ENCODE measurements at places on chromosomes 2 and 18.

DNA sequence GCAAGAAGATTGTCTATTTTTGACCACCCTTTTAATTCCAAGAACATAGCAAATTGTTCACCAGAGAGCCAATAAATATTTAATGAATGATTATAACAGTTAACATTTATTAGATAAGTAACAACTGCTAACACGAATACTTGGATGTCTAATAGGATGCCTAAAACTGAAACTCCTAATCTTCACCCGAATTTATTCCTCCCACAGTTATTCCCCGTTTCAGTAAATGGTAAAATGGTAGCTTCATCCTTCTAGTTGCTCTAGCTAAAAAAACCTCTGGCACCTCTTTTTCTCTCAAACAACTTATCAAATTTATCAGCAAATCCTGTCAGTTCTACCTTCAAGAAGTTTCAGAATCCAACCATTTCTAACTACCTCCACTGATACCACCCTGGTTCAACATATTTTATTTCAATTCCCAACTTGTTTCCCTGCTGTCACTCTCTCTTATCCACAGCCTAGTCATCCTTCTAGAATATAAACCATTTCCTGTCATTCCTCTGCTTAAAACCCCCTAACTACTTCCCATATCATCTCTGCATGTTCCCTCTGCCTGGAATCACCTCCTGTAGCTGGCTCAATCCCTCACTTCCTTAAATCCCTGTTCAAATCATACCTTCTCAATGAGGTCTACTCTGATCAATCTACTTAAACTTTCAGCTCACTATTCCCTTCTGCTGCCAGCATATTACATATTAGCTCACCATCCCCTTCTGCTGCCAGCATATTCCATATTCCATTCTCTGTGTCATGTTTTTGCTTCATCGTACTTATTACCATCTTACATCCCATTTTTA, 93.8 kb downstream of the ROCK2 start:
- DNase-seq = no peak

DNA sequence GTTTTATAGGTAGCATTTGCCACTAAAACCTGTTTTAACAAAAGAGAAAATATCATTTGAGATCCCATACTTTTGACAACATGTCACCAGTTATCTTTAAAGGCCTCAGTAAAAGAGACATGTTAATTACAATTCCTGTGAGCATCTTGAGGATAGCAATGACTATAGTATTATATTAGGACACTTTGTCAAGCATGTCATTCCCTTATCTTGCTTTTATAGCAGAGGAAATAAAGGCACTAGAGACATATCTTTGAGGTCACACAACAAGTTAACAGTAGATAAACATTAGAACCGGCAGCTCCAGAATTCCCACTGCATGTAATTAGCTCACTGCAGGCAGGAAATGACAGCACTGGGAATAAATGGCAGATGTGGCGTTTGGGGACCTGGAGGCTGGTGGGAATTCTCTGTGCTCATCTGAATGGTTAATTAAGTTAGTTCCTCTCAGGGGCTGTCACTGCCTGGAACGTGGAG, 25.9 kb downstream of the LYPD6B start:
- no peak for DNase-seq

DNA sequence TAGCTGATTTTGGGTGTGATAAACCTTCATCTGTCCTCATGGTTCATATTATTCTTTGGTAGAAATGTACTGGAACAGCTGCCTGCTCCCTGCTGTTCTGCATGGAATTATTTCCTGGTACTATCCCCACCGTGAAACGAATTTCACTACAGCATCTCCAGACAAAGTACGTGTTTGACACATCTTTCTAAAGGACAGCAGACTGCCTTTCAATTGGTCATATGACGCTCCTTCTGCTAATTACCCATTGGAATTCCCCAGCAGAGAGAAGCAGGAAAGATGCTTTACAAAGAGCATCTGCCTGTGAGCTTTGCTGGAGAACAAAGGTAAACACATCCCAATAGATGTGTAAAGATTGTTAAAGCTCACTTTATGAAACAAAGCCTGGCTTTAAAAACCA, 4.4 kb upstream of the RFX8 start:
- no peak for DNase-seq

DNA sequence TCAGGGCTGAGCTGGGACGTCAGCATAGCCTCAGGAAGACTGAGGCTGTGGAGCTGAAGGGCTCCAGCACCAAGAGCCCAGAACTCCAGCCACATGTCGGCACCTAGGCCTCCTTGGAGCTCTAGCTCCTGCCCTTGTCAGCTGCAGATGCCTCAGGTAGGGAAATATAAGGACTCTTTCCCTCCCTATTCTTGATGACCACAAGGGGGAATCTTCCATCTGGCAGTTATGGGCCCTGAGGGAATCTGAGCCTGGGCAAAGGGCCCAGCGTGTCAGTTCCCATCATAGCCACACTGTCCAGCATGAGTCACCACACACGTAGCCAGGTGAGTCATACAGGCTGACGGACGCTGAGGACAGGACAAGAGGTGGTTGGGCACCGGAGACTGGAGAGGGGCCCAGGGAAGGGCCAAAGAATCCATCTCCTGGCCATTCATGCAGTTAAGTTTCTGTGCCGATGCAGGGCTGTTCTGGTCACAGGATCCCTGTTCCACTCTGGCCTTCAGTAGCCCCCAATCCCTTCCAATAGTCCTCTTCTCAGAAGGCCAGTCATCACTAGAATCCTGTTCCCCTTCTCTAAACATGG, 1.8 kb downstream of the MPV17 start:
- no peak for DNase-seq

DNA sequence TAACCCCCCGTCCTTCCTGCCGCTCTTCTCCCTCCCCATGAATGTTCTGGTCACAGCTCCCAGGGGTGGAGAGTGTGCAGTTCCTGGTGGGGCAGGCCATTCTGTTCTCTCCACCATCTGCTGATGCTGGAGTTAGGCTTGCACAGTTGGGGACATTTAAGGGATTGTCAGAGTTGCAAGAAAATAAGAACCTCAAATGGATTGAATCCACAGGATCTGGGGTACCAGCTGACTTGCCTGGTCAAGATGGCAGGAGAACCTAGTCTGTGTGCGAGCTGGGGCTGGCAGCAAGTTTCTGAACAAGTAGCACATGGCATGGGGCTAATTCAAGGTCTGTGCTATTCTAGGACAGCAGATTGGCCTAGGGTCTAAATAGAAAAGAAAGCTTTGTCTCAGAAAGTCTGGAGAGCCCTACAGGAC, 60.8 kb upstream of the TXNDC2 start:
- DNase-seq = no peak

Measured in stimulated activated CD4-positive, alpha-beta T cell treated with anti-CD3 and anti-CD28 coated beads, Interleukin-15, amount 100 ng/mL, for 1 hour (primary cell).